ENCODE measurements at places on chromosomes 3 and 15.
A peak's percentile ranks its signal among the peaks of the same experiment; 100 is the strongest.

GRCh38 chr3:24853685-24854490 is 359.2 kb upstream of the THRB start:
- no peak for DNase-seq

GRCh38 chr3:28947061-28947460 is 333.8 kb upstream of the RBMS3 start:
- DNase-seq, result no peak

DNA sequence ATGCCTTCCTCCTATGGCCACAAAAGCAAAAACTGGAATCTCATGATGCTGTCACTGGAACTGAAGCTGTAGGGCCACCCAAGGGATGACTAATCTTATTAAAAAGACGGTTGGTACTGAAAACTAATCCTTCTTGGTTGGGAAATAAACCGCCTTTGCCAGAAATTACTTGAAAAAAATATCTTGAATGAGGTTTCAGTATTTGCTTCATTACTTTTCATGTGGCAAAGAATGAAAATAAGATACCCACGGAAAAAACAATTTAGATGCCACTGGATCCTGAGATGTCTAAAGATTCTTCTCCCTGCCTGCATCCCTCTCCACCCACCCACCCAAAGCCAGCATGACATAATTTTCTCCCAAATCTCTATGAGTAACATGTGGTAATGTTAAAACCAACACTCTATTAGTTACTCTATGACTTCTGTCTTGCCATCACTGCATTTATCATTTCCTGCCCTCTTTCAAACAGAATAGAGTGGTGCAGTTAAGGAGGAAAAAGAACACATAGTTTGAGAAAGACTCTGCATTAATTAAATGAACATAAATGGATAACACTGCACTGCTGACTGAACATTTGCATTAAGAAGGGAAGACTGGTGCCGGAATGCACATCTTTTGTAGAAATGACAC is 111.8 kb upstream of the DPH6 start:
- no peak for DNase-seq

- DNase-seq, result no peak
Measured at GRCh38 chr3:126816298-126816697, 112.3 kb downstream of the CHCHD6 start.

DNA sequence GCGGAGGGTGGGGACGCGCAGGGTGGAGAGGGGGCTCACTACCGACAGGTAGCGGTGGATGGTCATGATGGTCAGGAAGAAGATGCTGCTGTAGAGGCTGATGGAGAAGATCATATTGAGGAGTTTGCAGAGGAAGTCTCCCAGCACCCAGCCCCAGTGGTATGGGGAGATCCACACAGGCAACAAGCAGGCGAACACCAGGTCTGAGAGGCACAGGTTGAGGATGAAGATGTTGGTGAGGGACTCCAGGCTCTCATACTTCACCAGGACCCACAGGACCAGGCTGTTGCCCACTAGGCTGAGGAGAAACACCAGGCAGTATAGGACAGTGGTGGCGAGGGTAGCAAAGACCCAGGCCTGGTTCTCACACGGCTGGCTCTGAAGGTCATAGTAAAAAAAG is 5.8 kb downstream of the XCR1 start:
- no peak for DNase-seq

DNA sequence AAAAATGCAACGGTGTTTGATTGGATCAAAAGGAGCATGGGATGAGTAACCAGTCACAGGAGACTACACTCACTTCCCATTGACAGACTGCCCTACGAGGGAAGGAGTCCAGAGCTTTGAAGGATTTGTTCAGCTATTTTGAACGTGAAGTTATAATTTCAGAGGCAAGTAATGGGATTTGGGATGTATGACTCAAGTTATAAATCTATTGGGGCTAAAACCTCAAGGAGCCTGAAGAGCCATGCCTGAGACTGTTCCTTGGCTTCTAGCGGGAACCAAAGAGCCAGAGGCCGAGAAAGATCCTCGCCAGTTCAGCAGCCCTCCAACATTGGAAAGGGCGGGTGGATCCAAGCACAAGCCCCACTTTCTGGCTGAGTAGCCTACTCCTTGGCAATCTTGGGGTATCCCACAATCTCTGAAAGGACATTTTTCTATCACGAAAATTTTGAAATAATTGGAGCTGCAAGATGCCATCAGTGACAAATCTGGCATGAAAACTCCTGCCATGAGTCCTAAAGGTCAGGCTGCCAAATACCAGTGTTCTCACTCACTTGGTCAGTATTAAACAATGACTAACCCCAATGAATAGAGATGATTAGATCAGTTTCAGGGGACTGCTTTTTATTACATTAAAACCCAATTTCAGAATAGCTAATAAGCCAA is 48.6 kb upstream of the SLCO2A1 start:
- no peak for DNase-seq

- no peak for DNase-seq
Measured at GRCh38 chr3:129441782-129442181, 1.8 kb downstream of the IFT122 start.

- no peak for DNase-seq
Measured at GRCh38 chr15:62348118-62348517, 183.0 kb upstream of the C2CD4B start.

DNA sequence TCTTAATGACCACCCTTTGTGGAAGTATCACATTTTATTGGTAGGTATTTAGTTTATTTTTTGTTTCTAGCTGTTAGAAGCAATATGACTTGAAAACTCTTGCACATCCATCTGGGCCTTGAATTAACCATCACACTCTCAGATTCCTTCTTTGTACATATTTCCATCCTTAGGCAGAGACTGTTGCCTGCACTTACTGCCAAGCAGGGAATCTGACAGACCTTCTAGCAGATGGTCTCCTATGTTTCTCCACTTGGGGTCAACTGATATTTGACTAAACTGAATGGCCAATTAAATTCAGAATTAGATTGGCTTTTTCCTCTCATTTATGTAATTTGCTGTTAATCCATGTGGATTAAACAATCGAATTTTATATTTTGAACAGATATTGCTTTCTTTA is 324.9 kb upstream of the TGFBR2 start:
- DNase-seq, result no peak

DNA sequence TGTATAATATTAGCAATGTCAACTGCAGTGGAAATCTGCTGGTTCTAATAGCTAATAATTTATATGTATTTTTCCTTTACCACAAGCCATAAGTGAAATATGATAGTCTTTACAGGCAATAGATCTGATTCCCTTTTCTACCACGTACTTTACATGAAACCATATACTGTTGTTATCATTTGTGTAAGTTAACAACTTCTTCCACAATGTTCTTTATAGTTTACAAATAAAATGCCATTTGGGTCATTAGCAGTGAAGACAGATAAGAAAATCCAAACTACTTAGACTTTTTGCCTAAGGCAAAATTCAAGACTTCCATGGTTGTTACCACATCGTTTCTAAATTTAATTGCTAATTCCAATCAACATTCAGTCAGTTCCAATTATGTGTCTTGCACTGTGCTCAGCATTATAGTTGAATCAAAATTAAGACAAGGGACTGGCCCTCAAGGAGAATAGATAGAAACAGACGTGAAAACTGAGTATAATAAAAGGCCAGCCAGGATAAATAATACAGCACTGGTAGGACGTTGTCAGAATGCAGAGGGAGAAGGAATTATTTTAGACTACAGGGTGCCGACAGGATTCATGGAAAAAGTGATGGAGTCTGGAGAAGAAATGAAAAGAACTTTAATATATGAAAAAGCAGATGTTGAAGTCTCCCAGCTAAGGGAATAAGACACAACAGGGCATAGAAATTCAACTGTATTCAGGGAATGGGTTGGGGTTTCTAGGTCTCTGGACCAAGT is 249.8 kb downstream of the ALCAM start:
- DNase-seq, result no peak

DNA sequence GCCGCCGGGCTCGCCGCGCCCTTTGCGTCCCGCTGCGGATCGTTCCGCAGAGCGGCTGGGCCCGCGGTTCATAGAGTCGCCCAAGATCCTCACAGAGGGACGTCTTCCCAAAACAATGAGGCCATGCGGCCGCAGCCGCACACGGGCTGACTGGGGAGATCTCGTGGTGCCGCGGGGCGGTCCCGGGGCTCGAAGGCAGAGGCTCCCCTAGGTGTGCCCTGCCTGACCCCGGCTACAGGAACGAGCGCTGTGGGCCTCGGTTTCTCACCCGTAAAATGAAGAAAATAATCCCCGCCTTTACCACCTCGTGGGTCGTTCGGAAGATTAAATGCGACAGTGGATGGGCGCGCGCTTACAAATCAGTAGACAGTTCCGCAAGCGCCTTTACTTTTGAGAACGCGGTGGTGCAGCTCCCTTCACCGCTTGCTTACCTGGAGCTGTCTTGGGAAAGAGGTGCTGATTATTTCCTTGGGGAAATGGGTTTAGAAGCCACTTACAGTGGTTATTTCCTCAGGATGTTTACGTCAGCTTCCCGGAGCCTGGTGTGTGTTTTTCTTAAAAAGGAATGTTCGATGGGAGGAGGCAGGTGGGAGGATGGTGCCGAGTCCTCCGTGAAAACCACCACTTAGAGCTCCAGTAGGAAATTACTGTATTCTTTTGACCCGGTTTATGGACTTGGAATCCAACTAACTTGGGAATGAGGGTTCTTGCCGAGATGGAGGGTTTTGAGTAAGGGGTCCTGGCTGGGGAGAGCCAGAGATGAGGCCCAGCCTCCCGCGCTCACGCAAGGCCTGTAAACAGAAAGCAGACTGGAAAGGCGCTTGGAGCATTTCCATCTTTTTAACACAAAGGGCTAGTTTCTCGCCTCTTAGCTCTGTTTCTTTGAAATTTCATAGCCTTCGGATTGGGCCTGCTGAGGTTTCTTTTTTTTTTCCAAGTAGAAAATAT is 1.9 kb upstream of the MEX3B start:
- peak; percentile 9 for DNase-seq

- no peak for DNase-seq
Measured at GRCh38 chr3:37546876-37547275, 314.8 kb upstream of the CTDSPL start.

- DNase-seq, result peak; percentile 47
Measured at GRCh38 chr15:62254137-62254934, 89.3 kb upstream of the C2CD4B start.

GRCh38 chr15:62988701-62989100 is 53.8 kb upstream of the TPM1 start:
- DNase-seq, result no peak

DNA sequence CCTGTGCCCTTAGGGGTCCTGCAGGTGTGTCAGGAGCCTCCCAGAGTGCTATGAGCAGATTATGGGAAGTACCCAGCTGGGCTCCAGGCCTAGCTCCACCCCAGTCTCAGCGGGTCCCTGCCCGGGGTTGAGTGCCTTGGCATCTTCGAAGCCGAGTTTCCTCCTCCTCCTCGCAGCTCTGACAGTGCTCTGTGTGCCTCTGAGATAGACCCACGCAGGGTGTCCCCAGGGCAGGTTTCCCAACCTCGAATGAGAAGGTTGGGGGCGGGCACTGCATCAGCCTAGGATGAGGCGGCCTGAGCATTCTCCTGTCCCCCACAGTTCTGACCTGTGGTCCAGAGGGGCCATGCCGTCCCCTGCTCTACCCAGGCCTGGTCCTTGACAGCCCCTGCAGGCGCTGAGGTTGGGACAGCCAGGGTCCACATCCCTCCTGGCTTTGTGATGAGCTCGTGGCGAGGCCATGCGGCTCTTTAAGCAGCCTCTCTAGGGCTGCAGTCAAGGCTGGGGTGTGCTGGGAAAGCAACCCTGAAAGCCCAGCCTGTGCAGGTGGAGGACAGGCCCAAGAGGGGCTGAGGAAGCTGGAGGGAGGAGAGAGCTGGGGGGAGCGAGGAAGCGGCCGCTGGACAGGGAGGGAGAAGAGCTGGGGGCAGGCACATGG is 20.2 kb upstream of the SKOR1 start:
- no peak for DNase-seq

GRCh38 chr3:99541181-99541580 is 97.2 kb upstream of the COL8A1 start:
- no peak for DNase-seq

GRCh38 chr15:99210334-99210733 is 39.0 kb downstream of the TTC23 start:
- no peak for DNase-seq

DNA sequence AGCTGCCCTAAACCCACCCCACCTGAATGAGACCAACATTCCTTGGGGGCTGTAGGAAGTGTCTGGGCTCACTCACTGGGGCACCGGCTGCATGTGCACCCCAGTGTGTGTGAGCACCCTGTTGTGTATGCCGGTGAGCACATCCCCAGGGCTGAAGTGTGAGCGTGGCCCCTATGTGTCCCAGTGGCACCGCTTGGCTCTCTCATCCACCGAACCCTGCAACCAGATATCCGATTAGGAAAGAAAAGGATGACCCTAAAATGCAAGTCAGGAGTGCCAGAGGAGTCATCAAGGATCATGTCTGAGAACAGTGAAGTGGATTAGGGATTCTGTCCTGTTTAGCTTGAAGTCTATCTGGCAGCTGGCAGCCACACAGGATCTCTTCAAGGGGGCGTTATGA is 84.0 kb upstream of the ALDH1L1 start:
- no peak for DNase-seq

- no peak for DNase-seq
Measured at GRCh38 chr15:51350723-51351122, 9.3 kb downstream of the GLDN start.

DNA sequence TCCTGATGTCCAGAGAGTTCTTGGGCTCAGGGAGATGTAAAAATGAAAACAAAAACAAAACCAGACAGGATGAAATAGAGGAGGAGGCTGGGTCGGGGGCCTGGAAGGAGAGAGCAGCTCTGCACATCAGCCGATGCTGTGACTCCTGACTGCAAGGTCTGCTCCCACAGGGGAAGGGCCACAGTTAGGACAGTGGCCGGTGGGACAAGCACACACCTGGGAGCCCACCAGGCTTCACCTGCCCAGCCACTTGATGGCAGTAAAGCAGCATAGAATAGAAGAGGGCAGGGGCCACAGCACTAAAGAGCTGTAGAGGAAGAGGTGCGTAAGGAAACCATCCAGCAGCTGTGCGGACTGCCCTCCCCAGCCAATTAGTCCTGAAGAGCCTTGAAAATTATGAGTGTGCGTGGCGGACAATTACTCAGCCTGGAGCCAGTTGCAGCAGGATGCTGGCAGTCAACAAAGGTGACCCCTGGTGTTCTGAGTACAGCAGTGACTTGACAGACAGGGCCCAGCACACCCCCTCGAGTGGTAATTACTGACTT is 29.8 kb downstream of the ALS2CL start:
- DNase-seq, result no peak

- no peak for DNase-seq
Measured at GRCh38 chr3:24951180-24951579, 456.5 kb upstream of the THRB start.

Data from activated gamma-delta T cell treated with Interleukin-2 at 50 U/mL for 16 hours (primary cell).